ENCODE measurements at places on chromosomes 2 and 18. TPM values are rescaled to one million over a fixed set of nuclear protein-coding genes. Genes with fewer than 3 reads are reported as not detected.

Gene ANO7
- 2.4 TPM for total RNA-seq

Gene GAREM1
- total RNA-seq, result not detected

Gene MTCL1
- total RNA-seq, result 0.20 TPM

Gene SLC5A7
- total RNA-seq, result not detected

DNA sequence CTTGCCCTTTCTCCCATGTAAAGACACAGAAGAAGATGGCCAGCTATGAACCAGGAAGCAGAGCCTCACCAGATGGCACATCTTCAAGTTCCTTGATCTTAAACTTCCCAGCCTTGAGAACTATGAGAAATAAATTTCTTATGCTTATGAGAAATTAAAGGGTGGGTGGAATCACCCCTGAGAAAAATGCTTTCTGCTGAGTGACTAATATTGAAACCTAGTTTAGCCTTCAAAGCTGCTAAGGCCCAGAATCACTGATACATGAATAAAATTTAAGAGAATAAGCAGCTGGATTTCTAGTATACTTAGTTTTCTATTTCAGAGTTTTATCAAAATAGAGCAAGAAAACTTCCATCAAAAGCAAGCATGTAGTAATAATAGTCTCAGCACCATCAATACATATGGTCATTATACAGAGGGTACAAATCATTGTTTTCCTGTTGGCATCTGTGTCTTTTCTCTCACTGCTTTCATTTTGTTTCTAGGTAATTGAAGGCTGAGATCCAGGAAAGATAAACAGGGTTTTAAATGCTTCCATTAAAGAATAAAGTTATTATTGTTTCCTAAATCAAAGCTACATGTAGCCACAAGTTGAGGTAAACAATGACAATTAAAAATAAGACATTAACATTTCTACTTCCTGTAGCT lies 53.3 kb upstream of the COL5A2 start:
- H3K27me3 ChIP-seq, result no peaks in the 10 kb centered on the region
- H3K36me3 ChIP-seq, result no peaks in the 10 kb centered on the region
- no peak for DNase-seq

Gene HES6
- 11.2 TPM for total RNA-seq

Gene ANKRD30BL
- not detected for total RNA-seq

Gene ARHGAP25
- total RNA-seq, result 71.6 TPM

- no peak overlapping the region for H3K4me3 ChIP-seq
- peaks cover 2% of the 10 kb centered on the region for H3K27me3 ChIP-seq
- no peaks in the 10 kb centered on the region for H3K36me3 ChIP-seq
- no peak overlapping the region for H3K27ac ChIP-seq
- DNase-seq, result no peak
- no peaks in the 10 kb centered on the region for H3K4me1 ChIP-seq
These were observed 85.1 kb downstream of the GREB1L start for GRCh38 chr18:21327101-21327500.

GRCh38 chr2:237717366-237718276 lies 81.0 kb upstream of the RBM44 start:
- no peak overlapping the region for H3K27ac ChIP-seq
- H3K36me3 ChIP-seq, result peaks cover 32% of the 10 kb centered on the region
- H3K27me3 ChIP-seq, result no peaks in the 10 kb centered on the region
- H3K4me3 ChIP-seq, result no peak overlapping the region
- DNase-seq, result no peak

GRCh38 chr2:55159037-55159651 lies 72.9 kb downstream of the CLHC1 start:
- H3K27me3 ChIP-seq, result peaks cover 4% of the 10 kb centered on the region
- no peaks in the 10 kb centered on the region for H3K36me3 ChIP-seq
- DNase-seq, result no peak

DNA sequence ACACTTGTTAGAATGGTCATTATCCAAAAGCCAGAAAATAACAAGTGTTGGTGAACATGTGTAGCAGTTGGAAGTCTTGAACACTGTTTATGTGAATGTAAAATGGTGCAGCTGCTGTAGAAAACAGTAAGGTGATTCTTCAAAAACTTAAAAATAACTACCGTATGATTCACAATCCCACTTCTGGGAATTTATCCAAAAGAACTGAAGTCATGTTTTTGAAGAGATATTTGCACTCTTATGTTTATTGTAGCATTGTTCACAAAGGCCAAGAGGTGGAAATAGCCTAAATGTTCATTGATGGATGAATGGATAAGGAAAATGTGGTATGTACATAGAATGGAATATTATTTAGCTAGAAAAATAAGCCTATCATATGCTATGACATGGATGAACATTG lies 6.3 kb upstream of the SPP2 start:
- H3K27ac ChIP-seq, result no peak overlapping the region
- no peak overlapping the region for H3K4me3 ChIP-seq
- H3K36me3 ChIP-seq, result no peaks in the 10 kb centered on the region
- peaks cover 43% of the 10 kb centered on the region for H3K27me3 ChIP-seq
- no peak for DNase-seq

Gene RSAD2
- total RNA-seq, result 2.4 TPM

Gene AOX1
- total RNA-seq, result not detected

DNA sequence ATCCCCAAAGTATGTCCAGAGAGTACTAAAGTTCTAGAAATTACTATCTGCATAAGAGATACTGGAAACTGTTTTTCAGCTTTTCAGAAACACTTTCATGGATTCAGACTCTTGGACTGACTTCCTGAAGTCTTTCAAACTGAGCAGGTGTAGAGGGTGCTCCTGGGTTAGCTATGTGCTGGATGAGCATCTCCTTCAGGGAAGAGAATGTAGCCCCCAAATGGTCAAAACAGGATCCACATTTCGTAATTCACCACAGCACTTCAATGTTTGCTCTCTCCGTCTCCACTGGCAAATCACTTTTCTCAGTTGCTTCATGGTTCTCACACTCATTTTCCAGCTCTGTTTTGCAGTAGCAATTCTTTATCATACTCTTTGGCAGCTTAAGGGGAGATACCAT lies 23.2 kb upstream of the SATB2 start:
- DNase-seq, result no peak
- no peak overlapping the region for H3K27ac ChIP-seq
- peaks cover 7% of the 10 kb centered on the region for H3K27me3 ChIP-seq
- H3K36me3 ChIP-seq, result no peaks in the 10 kb centered on the region
- no peak overlapping the region for H3K4me3 ChIP-seq

Gene COL3A1
- total RNA-seq, result 0.13 TPM

DNA sequence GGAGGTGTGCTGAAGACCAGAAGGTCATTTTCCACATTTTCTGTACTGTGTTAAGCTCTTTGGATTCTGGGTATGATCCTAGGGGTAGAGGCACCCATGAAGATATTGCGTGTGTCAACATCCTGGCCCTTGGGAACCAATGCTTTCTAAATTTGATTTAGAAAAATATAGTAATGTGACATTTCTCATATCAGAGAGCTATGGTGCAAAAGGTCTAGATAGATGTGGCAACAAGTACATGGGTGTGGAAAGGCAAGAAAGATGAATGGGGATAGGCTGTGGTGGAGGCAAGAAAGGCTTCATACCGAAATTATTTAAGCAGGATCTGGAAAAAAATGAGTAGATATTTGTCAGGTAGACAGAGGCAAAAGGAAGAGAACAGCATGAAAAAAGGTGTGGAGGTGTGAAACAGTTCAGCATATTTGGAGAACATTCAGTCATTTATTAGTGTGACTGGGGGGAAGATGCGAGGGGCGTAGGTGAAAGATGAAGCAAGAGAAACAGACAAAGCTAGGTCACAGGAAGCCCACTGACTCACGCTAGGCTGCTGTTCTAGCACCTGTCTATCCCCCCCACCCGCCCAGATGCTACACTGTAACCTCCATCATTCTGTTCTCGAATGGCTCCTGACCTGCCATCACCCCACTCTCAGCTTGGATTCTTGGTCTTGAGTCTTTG lies 11.7 kb downstream of the DOK1 start:
- peak overlapping the region; percentile 79 for H3K27ac ChIP-seq
- H3K36me3 ChIP-seq, result peaks cover 2% of the 10 kb centered on the region
- no peaks in the 10 kb centered on the region for H3K27me3 ChIP-seq
- peaks cover 66% of the 10 kb centered on the region for H3K4me1 ChIP-seq
- peak overlapping the region; percentile 23 for H3K4me3 ChIP-seq
- no peak for DNase-seq

GRCh38 chr18:50775726-50776125 lies 44.1 kb downstream of the MRO start:
- no peak for DNase-seq
- H3K27me3 ChIP-seq, result peaks cover 4% of the 10 kb centered on the region
- H3K4me3 ChIP-seq, result no peak overlapping the region

Gene CSRNP3
- total RNA-seq, result not detected

GRCh38 chr2:47019532-47019931 lies 103.9 kb upstream of the MCFD2 start:
- no peaks in the 10 kb centered on the region for H3K4me1 ChIP-seq
- no peak overlapping the region for H3K27ac ChIP-seq
- H3K27me3 ChIP-seq, result no peaks in the 10 kb centered on the region
- no peak for DNase-seq
- peaks cover 21% of the 10 kb centered on the region for H3K36me3 ChIP-seq

Gene PLB1
- total RNA-seq, result 0.75 TPM

- H3K4me3 ChIP-seq, result peak overlapping the region; percentile 54
- H3K27ac ChIP-seq, result peak overlapping the region; percentile 77
- no peaks in the 10 kb centered on the region for H3K27me3 ChIP-seq
- no peak for DNase-seq
- H3K4me1 ChIP-seq, result peaks cover 11% of the 10 kb centered on the region
- H3K36me3 ChIP-seq, result no peaks in the 10 kb centered on the region
These were observed 181.9 kb downstream of the MREG start for GRCh38 chr2:215831296-215831913.

Gene RAB31
- total RNA-seq, result 0.13 TPM

Gene AQP4
- total RNA-seq, result not detected

Gene PSMA8
- total RNA-seq, result 0.44 TPM

Gene LIMS1
- total RNA-seq, result 70.0 TPM

Gene EPG5
- total RNA-seq, result 14.3 TPM

- H3K27ac ChIP-seq, result no peak overlapping the region
- no peak for DNase-seq
- H3K36me3 ChIP-seq, result no peaks in the 10 kb centered on the region
- no peaks in the 10 kb centered on the region for H3K4me1 ChIP-seq
These were observed 470.7 kb downstream of the LPIN1 start for GRCh38 chr2:12217175-12217574.

DNA sequence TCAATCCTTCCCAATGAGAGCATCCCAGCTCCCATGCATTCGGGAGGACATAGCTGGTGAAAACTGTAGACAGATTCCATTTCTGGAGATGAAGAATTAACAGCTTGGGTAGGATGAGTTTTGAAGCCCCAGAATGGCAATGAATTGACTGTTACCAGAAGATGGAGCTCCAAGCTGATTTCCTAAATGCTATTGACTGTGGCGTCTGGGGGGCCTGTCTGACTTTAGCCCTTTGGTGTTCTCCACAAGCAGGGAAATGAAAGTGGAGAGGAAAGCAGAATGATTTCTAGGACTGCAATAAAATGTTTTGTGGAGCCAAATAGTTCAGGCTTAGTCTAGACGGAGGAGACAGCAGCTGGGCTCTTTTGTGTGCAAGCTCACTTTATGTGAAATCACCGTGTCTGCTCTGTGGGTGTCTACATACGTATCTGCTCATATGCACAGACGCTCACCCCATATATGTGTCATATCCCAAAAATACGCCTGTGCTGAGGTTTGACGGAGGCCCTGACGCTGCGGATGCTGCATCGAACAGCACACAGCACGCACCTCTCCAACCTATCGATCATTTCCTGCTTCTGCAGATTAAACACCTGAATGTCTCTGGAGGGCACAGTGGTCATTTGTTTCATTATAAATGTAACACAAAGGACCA lies 166.4 kb upstream of the PXDN start:
- H3K4me1 ChIP-seq, result no peaks in the 10 kb centered on the region
- H3K36me3 ChIP-seq, result no peaks in the 10 kb centered on the region
- peaks cover 7% of the 10 kb centered on the region for H3K27me3 ChIP-seq
- no peak for DNase-seq
- H3K27ac ChIP-seq, result no peak overlapping the region

- H3K27ac ChIP-seq, result no peak overlapping the region
- H3K27me3 ChIP-seq, result peaks cover 8% of the 10 kb centered on the region
- peaks cover 6% of the 10 kb centered on the region for H3K36me3 ChIP-seq
- peaks cover 17% of the 10 kb centered on the region for H3K4me1 ChIP-seq
- no peak overlapping the region for H3K4me3 ChIP-seq
- DNase-seq, result no peak
These were observed 45.8 kb downstream of the SMAD7 start for GRCh38 chr18:48904847-48905394.

Gene CXCR1
- total RNA-seq, result not detected

DNA sequence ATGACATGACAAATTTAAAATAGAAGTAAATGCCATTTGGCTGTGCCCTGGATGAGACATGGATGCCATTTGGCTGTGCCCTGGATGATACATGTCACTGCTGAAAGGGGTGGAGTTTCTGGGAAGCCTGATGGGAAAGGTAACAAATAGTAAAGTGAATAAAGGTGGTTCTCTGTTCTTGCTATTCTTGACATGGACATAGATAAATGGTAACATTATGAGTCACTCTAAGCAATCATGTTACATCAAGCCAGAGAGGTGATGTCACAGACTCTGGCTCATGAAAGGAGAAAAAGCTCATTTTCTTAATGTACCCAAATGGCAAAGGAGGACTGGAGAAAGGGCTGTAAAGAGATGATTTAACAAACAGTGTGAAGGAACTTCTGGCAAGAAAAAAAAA lies 86.4 kb downstream of the EML6 start:
- no peak for DNase-seq
- peaks cover 14% of the 10 kb centered on the region for H3K27me3 ChIP-seq
- no peaks in the 10 kb centered on the region for H3K36me3 ChIP-seq

DNA sequence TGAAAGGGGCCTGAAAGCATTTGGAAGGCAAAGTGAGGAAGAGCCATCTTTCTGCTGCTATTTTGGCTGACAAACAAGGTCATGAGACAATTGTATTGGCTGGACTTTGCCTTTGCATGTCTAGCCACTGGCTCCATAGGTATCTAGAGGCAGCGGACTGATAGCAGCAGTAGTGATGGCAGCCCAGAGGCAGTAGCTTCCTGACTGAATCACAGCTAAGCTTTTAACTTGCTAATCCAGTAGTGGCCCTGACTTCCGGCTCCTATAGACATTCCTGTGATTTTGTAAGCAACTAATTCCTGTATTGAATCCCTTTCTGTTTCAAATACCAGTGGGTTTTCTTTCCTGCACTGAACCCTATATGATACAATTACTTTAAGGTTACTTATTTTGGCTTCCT lies 69.8 kb upstream of the PDE1A start:
- DNase-seq, result no peak
- no peak overlapping the region for H3K27ac ChIP-seq

DNA sequence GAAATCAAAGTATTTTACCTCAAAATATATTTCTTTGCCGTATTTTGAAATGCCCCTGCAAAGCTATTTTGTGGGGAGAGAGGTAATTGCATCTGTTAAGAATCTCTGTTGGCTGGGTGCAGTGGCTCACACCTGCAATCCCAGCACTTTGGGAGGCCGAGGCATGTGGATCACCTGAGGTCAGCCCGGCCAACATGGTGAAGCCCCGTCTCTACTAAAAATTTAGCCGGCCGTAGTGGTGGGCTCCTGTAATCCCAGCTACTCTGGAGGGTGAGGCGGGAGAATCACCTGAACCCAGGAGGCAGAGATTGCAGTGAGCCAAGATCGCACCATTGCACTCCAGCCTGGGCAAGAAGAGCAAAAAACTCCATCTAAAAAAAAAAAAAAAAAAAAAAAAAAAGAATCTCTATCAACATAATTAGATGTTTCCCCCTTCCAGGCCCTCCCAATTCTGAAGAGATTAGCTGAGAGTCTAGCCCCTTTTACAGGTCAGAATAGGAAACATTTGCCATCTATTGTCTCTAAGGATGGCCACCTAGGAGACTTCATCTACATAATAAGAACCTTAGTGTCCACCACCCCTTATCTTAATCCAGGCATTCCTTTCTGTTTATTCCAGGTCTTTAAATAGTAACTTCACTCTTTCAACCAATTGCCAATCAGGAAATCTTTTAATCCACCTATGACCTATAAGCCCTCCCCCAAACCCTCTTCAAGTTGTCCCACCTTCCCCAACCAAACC lies 3.5 kb upstream of the TRAPPC8 start:
- DNase-seq, result no peak
- H3K4me3 ChIP-seq, result no peak overlapping the region
- peaks cover under 1% of the 10 kb centered on the region for H3K36me3 ChIP-seq
- H3K4me1 ChIP-seq, result peaks cover 25% of the 10 kb centered on the region
